Astrocyte (in vitro differentiated cells and primary cell): ENCODE measurements at places on chromosomes 2 and 18.
A peak's percentile ranks its signal among the peaks of the same experiment; 100 is the strongest.

- DNase-seq = no peak
Measured at GRCh38 chr2:82282111-82282882, 1977.7 kb upstream of the LRRTM1 start.

DNA sequence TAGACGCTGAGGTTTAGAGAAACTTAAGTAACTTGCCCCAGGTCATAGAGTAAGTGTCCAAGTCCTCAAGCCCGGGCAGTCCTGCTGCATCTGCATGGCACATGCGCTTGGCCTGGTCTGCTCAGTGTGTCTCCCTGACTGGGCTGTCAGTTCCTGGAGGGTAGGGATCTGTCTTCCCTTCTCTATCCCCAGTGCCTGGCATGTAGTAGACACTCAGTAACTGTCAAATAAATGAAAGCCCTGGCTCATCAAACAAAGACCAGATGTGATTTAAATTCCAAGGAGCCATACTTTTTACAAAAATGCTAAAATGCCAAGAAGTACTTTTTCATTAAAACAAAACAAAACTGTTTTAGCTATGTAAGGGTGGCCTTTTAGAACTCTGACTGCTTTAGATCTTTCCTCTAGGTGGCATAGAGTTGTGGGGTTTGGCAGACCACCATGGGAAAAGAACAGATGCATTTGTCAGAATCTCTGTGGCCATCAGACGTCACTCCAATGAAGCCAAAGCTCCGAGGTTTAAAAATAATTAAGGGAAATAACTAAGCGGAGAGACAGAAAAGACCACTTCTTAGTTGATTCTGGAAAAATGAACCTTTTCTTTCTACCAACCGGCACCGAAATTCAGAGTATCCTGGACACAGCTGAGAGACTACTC lies 34.0 kb downstream of the EPAS1 start:
- no peak for DNase-seq

DNA sequence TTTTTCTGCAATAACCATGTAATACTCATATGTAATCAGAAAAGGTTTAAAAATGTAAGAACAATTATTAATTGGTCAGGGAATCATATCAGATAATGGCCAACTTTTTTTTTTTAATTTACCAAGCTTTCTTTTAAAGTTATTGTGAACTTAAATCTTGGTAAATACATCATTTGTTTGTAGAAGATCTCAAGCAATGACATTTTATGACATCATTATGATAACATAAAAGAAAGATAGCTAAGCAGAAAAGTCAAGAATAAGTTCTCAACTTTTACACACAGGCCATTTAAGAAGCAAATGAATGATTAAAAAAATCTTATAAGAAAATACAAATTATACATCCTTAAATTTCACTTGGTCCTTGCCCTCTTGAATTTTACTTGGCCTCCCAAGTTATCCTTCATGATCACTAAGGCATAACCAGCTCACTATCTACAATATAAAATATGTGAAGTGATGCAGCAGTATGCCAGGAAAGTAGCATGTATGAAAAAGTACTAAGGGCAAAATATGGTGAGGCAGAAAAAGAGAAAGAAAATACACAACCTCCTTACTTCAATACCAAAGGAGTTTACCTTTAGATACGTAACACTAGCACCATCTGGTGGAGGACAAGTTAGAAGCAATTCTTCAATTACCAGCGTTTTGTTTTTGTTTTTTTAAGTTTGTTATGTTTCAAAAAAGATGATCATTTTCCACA lies 116.6 kb downstream of the SRBD1 start:
- DNase-seq = peak; percentile 41

DNA sequence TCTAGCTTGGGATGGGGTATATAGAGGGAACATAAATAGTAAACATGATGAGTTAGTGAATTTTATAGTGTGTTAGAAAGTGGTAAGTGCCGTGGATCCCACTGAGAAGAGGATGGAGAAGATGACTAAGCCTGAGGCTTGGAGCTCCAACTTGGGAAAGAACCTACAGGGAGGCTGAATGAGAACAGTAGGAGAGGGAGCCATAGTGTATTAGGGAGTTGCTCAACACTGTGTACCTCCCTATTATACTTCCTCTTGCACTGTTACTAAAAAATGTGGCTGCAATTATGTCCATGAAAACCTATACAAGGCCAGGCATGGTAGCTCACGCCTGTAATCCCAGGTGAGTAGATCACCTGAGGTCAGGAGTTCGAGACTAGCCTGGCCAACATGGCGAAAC lies 2.9 kb upstream of the SLC19A3 start:
- DNase-seq = no peak

DNA sequence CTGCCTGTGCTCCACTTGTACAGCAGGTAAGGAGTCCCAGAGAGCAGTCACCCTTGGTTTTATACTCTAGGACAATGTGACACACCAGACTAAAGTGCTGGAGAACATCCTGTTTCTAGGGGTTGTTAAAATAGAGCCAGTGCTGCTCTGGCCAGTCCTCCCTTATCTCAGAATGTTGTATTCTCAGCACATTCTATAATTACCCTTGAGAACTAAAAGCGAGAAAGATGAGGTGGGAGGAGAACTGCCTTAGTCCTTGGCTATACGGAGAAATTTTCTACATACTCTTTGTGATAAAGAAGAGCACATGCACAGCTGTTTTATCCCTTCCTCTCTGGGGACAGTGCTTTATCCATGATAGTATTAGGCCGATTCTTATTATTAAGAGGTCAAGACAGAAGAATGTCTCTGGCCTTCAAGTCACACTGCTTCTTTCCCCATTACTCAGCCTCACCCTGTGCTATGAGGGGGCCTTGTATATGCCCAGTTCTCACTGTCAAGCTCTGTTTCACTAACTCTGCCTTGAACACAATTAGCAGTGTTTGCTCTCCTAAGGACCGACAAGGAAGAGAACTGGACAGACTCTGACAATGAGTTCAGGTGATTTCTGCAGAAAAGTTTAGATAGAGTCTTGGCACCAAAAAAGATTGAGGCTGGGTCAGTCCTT lies 385.8 kb downstream of the TRIB2 start:
- DNase-seq = no peak

DNA sequence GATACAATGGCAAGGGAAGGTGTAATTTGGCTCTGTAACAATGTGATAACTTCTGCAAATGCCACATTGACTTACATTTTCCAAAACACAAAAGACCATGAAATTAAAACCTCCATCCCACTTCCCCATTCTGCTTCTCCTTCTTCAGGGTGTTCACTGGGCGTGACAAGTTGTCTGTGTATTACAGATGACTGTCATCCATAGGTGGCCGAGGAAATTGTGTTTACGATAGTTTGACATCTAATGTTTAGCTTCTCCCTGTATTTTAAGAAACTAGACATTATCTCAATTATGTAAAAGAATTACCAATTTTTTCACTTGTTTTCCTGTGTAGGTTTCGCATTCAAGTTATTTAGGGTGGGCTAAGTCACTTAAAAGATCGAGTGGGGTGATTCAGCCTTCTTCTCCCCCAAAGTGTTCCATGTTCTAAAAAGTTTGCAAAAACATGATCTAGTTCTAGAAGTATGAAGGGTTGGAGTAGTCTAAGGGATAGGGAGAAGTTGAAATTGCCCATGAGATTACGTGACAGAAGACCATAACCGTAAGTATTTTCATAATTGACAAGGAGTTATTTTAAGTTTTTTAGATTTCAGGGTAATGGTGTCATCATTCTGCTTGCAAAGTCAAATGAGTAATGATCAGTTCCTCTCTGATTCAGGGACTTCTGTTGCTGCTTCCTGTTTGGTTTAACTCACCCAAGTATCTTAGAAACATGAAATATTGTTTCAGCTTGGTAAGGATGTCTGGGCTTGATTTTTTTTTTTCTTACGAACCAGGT lies 25.2 kb upstream of the CYTIP start:
- peak; percentile 78 for DNase-seq

DNA sequence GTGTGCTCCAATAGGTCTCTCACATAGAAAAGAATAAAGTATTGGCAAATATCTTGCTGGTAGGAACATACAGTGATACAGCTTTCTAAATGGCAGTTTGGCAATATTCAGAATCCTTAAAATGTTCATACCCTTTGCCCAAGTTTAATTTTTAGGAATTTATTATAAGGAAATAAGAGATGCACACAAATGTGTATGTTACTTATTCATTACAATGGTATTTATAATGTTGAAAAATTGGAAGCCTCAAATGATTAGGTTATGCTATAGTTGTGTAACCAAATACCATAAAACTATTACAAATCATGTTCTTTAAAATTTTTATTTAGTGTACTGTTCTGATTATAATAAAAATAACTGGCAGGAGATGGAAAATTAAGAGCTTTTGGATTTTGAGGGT lies 196.8 kb downstream of the MCFD2 start:
- DNase-seq = no peak

DNA sequence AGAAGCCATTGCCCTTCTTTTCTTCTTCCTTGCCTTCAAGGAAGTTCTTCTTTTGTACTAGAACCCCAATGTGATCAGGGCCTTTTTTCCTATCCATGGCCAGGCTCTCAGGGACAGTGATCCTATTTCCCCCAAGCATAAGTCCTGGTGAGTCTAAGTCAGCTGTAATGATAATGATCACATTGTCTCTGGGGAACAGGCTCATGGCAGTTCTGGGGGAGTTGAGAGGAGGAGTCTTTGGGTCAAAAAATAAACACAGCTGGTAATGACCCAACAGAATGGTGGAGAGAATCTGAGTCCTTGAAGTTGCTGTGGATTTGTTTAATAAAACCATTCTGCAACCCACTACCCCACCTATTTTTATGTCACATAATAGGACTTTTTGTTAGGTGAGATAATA lies 96.6 kb downstream of the SOCS6 start:
- DNase-seq = no peak

DNA sequence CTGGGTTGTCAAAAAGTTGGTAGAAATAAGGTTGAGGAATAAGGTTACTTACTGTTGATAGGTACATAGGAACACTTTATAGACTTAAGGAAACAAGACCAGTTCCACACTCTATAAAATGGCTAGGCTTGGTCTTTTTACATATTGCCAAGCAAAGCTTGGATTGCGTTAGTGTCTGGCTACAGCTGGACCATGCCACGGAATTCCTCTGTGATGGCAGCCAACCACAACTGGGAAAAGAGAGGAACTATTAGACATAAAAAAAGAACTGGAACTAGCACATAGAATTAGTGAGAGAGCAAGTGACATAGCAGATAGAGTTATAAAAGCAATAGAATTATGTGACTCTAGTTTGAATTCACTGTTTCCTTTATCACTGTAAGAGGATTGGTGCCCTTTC lies 17.7 kb upstream of the DPP10 start:
- no peak for DNase-seq

DNA sequence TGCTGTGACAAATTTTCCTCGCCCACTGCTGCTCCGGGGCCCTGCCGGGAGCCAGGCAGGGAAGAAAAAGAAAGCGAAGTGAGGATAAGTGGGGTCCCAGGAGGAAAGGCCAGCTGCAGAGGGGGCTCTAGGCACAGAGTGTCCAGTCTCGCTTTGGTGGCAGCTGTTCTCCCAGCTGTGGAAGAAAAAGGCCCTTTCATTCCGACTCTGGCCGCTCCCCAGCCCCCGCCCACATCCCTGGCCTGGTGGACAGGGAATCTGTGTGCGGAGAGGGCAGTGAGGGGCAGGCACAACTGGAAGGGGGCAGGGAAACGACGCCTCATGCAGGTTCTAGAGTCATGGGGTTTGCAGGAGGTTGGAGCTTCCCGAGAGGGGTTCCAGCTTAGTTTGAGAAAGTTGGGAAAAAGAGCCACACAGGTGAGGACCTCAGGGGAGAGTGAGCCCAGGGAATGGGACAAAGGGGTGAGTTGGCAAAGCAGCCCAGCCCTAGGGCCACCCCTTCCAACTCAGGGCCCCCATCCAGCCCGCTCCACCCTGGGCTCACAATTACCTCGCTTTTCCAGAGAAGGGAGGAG lies 1.8 kb downstream of the RTKN start:
- no peak for DNase-seq

- DNase-seq = no peak
Measured at GRCh38 chr2:54636415-54637139, 86.9 kb upstream of the EML6 start.
